Stimulated activated CD4-positive, alpha-beta T cell treated with anti-CD3 and anti-CD28 coated beads, Interleukin-4, amount 100 ng/mL, for 24 hours (primary cell): ENCODE measurements at places on chromosomes 16 and 17.

GRCh38 chr17:22300731-22301352, 608.5 kb downstream of the KCNJ18 start:
- no peak for DNase-seq

- no peak for DNase-seq
These were observed 90.0 kb upstream of the TBX2 start for GRCh38 chr17:61309362-61310256.

DNA sequence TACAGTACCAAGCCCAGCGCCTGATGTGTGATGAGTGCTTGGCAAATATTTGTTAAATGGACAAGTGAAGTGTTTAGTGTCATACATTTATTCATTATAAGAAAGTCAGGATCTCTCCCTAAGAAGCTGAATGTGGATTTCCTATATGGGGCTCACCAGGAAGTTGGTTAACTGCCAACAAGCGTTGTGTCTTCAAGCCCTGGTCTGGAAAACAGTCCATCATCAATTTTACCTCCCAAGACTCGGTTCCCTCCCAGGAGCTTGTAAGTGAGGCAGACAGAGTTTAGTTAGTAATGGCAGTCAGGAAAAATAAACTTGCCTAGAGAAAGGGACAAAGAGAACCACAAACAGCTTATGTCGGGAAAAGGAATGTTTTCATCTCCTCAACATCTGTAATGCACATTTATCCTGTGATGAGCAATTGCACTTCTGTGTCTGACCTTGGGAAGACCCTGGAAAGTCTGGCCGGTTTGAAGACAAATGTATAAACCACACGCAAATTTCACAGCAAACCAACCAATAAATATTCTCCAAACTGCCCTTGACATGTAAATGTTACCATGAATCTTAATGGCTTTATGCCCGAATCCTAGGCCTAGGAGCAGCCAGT, 28.3 kb downstream of the C16orf95 start:
- no peak for DNase-seq

DNA sequence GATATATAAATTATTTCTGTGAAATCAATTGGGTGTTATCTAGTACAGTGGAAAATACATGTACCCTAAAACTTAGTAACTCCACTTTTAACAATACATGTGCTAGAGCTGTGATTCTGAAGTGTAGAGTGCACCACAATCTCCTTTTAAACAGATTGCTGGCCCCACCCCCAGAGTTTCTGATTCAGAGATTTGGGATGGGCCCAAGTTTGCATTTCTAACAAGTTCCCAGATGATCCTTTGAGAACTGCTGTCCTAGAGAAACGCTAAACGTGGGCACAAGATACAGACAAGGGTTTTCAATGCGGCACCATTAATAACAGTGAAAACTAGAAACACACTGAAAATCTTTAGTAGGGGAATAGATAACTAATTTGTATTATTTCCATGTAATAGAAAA, 49.2 kb downstream of the NXPH3 start:
- no peak for DNase-seq

DNA sequence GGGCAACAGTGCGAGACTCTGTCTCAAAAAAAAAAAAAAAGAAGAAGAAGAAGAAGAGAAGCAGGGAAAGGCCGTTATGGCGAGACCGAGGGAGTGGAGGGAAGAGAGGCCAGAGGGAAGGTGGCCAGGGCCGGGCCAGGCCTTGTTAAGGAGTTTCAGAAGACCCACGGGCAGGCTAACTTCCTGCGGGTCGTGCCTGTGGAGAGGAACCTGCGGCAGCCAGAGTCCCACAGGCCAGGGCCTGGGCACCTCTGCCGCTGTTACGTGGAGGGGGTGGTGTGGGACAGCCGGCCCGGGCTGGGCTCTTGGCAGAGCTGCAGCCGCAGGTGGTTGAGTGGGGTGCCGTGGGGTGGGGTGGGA, 5.4 kb downstream of the WDR81 start:
- DNase-seq: no peak

DNA sequence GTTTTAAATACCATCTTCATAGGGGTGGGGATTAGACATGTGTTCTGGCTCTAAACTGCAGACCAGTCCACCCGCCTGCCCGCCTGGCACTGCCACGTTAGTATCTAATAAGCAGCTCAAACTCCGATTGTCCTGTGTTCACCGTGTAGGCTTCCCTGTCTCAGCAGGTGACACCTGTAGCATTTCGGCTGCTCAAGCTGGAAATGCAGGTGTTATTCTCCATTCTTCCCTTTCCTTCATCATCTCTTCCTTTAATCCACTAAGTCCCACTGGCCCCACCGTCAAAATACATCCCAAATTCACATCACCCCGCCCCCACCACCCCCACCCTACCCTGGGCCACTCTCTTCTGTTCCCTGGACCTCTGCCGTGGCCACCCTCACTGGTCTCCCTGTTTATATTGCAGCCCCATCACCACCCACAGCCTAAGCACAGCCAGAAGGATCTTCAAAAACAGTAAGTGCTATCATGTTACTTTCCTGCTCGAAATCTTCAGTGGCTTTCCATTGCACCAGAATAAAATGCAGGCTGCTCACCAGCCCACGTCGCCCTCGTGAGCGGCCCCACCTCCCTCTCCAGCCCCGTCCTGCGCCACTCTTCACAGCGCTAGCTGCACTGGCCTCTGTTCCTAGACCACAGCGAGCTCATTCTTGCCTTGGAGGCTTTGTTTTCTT, 65.1 kb downstream of the RTN4RL1 start:
- DNase-seq: no peak
